ENCODE measurements at places on chromosomes 12 and 14. TPM values are rescaled to one million over a fixed set of nuclear protein-coding genes. Genes with fewer than 3 reads are reported as not detected.

DNA sequence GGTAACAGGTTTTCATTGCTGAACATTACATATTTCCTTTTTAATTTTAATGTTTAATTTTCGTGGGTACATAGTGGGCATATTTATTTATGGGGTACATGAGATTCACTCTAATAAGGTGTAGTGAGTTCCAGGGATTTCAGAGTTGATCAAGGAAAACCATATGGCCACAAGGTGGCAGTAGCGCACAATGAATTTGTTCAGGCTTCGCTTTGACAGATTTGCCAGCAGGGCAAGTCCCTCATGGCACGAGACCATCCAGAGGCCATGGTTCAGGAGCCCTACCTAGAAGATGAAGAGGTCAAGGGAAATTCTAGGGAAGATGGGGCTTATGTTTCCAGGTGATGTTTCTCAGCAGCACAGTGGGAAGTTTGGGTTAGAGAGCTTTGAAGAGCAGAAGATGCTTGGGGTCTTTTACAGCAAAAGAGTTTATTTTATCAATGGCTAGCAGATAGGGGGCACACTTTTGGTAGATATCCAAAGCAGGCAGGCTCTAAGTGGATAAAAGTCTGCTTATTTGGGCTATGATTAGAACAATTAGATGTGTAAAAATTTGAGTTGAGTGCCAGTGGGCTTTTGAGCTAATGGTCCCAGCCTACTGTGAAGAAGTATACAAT, 1004.4 kb downstream of the AACS start:
- DNase-seq = no peak

The NTF3 gene
- total RNA-seq = 14.0 TPM

- no peak for DNase-seq
Observed at GRCh38 chr14:60508707-60509437, at the start of gene SIX6. Gene SIX6, plus strand, starts transcription at chr14:60509146. Its CDS starts 253 bp downstream, at chr14:60509399.

DNA sequence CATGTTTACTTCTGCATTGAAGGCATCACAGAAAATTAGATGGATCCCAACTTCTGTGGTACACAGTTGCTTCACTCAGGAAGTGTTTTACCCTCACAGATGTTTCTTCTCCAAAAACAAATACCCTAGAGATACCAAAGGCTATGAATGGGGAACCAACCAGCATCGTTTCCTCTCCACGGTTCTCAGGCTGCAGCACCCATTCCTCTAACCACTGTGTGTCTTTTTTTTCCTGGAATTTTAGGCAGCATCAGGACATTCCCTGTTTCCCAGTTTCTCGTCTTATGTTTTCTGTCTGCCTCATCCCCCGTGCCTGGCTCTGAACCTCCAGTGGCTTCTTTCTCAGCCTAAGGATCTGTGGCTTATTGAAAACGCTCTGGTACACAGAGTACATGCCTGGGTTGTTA, 72.0 kb upstream of the TBX5 start:
- DNase-seq = no peak

- peak; percentile 91 for DNase-seq
Observed at GRCh38 chr12:6925540-6926279, 2.0 kb upstream of the ATN1 start.

DNA sequence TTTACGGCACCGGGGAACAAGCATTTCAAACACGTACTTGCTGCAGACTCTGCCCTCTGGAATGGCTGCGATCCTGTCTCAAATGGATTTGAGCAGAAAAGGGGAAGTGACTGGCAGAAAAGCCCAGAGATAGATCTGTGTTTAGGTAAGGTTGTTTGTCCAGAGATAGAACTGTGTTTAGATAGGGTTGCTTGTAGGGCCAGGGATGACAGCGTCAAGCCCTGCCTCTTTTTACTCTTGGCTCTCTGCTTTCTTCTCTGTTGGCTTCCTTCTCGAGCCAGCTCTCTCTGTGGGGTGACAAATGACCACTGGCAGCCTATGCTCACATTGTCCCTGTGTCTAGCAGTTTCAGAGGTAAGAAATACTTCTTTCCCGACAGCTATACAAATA, 11.4 kb downstream of the DGLUCY start:
- DNase-seq = no peak

DNA sequence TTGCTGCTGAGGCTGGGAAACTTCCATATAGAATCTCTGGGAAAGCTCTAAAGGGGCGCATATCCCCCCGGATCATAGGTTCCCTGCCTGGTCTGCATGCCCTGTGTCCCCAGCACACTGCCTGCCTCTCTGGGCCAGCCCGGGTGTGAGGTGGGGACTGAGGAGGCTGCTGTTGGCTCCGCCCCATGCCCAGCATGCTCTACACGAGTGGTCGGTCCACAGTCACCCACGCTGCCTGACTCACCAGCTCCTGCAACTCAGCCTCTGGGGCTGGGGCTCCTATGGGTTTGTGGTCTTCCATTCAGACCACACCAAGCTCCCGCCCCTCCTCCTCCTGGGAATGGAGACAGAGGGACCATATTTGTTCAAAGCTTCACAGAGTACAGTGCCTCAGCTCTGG, 88.5 kb upstream of the ANO2 start:
- DNase-seq = no peak

DNA sequence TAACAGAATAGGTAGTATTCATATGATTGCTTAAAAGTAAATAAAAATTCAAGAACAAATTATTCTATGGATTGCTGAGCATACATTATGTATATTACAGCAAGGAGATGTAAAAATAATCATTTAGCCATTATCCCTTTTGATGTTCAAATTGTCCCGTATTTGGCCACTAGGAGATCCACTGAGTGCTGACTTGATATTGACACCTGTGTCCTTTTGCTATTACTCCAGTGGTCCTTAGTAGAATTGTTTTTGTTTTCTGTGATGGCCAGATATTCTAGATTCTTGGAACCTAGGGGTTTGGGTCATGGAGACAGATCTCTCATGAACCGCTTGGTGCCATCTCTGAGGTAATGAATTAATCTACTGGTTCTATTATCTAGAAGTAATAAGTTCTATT, 16.8 kb downstream of the ERO1A start:
- DNase-seq = no peak

DNA sequence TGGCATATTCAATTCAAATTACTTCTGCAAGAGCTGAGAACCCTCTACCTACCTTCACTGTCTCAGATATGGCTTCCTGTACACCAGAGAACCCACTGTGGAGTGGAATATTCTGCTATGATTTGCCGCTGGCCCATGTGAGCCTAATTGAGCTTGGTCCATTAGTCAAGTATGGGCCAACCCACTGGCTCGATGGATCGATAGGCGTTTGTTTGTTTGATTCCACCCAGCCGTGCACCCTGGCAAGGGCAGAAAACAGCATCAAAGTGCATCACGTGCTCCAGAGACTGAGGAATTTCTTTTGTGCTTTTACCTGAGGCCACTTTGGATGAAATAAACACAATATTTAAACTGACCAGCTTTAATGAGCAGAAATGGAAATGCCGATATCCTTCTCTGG, 426.3 kb downstream of the AACS start:
- no peak for DNase-seq

GRCh38 chr12:31119803-31120211, 46.1 kb downstream of the DDX11 start:
- no peak for DNase-seq

DNA sequence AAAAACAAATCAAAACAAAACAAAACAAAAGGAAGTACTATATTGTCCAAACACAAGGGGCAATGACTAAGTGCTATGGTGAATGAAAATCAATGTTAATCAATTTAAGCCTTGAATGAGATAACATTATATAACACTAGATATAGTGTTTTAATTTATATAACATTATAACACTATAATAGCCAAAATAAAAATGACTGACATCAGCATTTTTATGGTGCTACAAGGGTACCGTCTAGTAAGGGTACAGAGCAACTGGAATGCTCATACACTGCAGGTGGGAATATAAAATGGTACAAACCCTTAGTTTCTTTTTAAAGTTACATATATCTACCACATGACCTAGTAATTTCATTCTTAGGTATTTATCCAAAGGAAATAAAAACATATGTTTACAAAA, 5.7 kb downstream of the NEDD8 start:
- DNase-seq = no peak

All from umbilical cord (tissue), 2 donors.